ENCODE measurements at places on chromosomes 5 and 9.

- DNase-seq = no peak
Measured at GRCh38 chr5:81750308-81751008, 439 bp downstream of the SSBP2 start.

DNA sequence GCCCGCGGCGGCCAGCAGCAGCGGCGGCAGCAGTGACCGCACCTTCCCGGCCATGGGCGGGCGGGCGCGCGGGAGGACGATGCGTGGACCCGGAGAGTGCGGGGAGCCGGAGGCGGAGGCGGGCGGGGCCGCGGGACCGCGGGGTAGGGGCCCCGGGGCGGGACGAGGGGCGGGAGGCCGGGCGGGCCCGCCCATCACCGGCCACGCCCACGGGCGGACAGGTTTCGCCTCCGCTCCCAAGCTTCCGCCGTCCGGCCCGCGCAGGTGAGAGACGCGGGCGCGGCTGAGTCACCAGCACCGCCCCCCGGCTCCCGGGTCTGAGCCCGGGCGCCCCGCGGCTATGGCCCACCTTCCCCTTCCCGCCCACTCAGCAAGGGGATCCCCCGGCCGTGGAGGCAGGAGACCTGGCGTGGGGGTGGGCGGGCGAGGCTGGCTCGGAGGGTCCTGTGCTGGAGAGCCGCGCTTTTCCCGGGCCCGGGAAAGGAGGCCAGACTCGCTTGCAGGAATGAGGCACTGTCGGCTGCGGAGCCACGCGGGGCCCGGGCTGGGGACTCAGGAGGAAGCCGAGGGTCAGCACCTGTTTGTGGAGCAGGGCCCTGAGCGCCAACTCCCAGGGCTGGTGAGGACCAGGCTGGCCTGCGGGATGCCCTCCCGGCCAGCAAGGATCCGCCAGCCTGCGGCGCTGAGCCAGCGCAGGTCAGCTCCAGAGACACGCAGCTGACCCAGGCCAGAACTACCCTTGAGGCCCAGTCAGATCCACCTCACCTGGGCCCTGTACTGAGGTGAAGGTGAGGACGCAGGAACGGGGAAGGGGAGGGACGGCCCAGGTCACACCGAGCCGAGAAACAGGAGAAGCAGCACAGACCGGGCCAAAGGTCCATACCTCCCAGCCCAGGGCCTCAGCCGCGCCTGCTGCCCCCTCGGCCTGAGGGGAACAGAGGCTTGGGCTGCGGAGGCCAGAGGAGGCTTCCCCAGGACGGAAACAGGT lies at the start of gene ENTPD2:
Gene ENTPD2, minus strand, starts transcription at position 118 of the 988 bp plus-strand sequence. Its CDS starts 64 bp downstream, at position 54.
- no peak for DNase-seq

- no peak for DNase-seq
Measured at GRCh38 chr9:715300-715699, 126.2 kb upstream of the DMRT1 start.

GRCh38 chr5:34957857-34958690 lies 28.7 kb downstream of the DNAJC21 start:
- no peak for DNase-seq

GRCh38 chr9:1051210-1051583 lies 1.0 kb downstream of the DMRT2 start:
- DNase-seq = no peak

GRCh38 chr5:74044936-74045335 lies 418.9 kb downstream of the ARHGEF28 start:
- no peak for DNase-seq

DNA sequence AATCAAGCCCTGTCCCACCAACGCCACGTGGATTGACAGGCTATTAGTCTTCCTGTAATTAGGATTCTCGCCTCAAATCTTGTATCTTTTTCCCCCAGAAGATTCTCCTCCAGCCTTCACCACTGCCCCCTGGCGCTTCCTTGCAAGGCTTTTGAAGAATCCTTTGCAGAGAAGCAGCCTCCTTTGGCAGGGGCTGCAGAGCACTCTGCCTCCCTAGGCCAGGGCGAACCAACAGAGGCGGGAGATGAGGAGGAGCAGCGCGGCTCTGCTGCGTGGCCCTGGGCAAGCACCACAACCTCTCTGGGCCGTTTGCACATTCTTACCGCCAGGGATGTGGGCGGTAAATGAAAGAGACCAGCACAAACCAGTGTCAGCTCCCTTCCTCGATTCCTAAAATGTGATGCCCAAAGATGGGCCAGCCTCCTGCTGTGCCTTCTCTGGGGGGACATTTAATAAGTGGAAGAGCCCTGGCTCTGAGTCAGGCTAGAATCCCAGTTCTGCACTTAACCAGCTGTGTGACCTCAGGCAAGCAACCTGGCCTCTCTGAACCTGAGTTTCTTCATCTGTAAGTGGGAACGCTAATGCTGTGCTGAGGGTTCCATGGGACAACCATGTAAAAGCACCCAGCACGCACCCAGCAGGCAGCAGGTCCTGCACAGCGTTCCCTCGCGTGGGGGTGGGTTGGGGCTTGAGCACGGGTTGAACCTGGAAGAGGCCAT lies 128.6 kb downstream of the KCNIP1 start:
- no peak for DNase-seq

GRCh38 chr5:152511120-152511519 lies 106.0 kb upstream of the NMUR2 start:
- no peak for DNase-seq

- DNase-seq = no peak
Measured at GRCh38 chr9:71036501-71036900, 84.9 kb downstream of the TRPM3 start.

GRCh38 chr5:126659805-126660482 lies 59.2 kb downstream of the PHAX start:
- no peak for DNase-seq

- DNase-seq = no peak
Measured at GRCh38 chr9:14135421-14135820, 178.5 kb downstream of the NFIB start.

DNA sequence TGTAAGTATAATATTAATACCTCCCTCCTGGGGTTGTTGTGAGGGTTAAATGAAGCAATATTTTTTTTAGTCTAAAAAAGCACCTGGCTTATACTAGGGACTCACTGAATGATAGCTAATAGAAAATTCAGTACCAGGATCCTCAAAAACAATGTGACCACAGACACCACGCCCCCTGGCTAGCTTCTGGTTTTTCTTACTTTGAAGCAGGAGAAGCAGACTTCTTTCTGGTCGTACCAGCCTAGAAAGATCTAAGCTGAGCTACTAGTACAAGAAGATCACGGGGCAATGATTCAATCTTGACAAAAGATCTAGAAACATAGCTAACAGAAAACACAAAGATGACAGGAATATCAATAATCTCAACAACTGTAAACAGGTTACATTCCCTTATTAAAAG lies 218.5 kb upstream of the SLC30A5 start:
- DNase-seq = no peak

DNA sequence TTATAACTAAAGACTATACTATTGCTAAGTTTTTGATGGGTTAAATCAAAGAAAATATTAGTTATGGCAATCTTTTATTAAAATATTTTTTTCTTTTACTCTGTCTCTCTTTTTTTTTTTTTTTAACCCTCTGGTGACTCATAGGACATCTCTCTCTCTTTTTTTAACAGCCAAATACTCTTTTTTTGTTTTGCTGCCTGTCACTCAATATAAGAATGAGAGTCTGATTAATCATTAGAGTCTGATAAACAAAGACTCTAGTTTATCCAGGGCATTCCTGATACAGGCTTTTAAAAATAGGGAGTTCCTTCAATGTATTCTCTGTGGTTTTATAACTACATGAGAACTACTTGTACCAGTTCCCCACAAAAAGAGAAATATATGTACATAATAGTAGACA lies 77.3 kb downstream of the SLC38A9 start:
- no peak for DNase-seq

DNA sequence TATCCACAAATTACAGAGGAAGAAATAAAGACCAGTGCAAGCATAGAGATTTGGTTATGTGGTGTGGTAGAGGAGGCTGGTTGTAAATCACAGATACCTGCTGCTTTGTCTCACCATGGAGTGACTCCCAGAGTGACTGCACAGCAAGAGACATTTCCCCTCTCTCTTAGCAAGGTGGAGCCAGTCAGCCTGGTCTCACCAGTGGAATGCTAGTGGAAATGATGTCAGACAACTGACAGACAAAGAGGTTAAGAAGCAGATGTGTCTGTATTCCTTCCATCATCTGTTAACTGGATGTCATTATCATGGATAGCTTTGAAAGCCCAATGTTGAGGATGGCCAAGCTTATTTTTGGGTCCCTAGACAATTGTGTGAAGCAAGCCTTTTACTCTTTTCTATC lies 509.4 kb upstream of the SEMA6A start:
- DNase-seq = no peak

DNA sequence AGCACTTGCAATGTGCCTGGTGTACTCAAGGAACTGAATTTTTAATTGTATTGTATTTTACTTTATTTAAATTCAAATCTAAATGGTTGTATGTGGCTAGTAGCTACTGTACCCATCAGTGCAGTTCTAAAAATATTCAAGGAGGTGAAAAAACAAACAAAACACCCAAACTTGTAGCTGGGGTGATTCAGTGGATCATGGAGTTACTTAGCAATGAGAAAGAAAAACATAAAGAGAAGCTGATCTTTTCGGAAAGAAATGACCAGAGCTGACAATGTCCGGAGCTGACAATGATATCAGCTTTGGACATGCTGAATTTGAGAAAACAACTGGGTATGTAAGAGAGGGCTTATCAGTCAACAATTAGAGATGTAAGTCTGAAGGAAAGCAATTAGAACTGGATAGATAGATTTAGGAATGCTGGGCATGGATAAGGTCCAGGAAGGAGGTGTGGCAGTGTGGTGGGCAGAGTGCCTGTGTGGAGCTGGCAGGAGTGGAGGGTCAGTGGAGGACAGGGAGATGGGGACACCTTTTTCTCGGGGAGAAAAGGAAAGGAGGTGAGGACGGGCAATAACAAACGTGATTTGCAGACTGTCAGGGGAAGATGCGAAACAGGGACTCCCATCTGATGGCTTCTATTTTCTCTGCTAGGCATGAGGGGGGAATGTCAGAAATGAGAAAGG lies 113.2 kb downstream of the DCP2 start:
- DNase-seq = no peak

- DNase-seq = no peak
Measured at GRCh38 chr5:33166522-33166921, 274.2 kb upstream of the TARS1 start.

GRCh38 chr5:143258559-143259253 lies 144.8 kb downstream of the NR3C1 start:
- DNase-seq = no peak

- no peak for DNase-seq
Measured at GRCh38 chr9:14127656-14128055, 186.3 kb downstream of the NFIB start.

DNA sequence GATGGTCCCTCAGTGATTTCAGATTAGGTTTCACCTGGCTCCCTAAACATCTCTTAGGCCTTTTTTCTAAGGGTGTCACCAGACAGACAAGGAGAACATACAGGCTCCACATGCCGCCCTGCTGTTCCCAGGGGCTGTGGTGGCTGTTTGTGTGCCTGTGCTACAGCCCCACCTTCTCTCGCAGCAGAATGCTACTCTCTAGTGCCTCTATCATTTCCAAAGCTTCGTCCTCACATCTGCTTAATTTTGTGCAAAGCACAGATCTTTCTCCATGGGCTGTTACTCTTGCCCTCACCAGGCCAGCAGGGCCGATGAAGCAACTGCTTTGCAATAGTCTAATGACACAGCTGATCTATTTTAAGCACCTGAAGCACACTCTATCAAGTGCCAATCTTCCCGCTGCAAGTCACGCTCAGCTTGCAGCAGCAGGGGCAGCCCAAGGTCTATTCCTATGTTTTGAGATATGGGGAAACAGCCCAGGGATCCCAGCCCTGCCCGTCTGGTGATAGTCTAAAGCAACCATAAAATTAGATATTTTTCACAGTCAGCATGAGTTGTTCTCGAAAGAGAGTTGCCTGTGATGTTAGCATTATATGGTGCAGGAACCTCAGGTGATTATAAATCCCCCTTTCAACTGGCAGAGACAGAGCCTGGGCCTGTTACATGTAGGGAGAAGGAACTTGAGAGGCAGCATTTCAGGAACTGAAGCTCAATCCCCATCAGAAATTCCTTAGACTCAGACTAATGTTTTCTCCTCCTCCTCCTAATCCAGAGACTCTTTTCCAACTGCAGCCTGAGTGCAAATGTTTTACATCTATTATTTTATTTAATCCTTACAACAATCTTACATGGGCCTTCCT lies 12.7 kb downstream of the ABLIM3 start:
- no peak for DNase-seq

GRCh38 chr9:3277200-3277599 lies 248.6 kb downstream of the RFX3 start:
- no peak for DNase-seq

GRCh38 chr9:126550891-126551351 lies 62.8 kb upstream of the LMX1B start:
- no peak for DNase-seq

GRCh38 chr9:133680250-133680975 lies 44.2 kb downstream of the DBH start:
- no peak for DNase-seq

- peak; percentile 89 for DNase-seq
Measured at GRCh38 chr9:124869986-124870560, 8.1 kb downstream of the ARPC5L start.

GRCh38 chr9:79707589-79707988 lies 135.8 kb downstream of the TLE4 start:
- no peak for DNase-seq

GRCh38 chr9:15570769-15571168 lies 17.9 kb downstream of the CCDC171 start:
- DNase-seq = no peak

- no peak for DNase-seq
Measured at GRCh38 chr9:126758916-126759585, 45.8 kb upstream of the ZBTB43 start.

- no peak for DNase-seq
Measured at GRCh38 chr5:151682240-151682639, 4.5 kb downstream of the SPARC start.
